ENCODE measurements at places on chromosomes 5 and 9.
A peak's percentile ranks its signal among the peaks of the same experiment; 100 is the strongest.

DNA sequence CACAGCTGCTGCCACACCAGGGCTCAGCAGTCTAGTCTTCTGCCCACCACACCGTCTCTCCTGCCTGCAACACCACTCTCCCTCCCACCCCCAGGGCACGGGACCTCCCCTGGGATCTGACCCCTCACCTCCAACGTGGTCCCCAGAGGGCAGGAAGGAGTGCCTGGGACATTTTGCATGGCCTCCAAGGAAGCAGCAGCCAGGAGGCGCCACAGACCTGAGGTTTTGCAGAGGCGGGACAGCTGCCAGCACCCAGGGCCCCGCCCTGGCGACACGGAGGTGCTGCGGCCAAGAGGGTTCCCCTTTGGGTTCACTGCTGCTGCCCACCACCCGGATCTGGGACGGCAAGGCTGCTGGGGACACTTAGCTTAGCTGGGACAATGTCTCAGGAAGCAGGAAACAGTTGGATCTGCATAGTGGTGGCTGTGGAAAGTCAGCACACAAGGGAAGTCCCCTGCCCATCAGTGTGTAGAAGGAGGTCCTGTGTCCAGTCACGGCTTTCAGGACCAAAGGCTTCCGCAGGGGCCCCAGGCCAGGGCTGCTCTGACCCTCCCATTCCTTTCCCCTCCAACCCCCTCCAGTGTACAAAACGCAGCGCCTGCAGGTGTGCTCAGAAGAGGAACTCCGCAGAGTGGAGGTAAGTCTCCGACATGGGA, 13.8 kb downstream of the PROP1 start:
- no peaks in the 10 kb centered on the region for H3K27me3 ChIP-seq
- no peaks in the 10 kb centered on the region for H3K4me1 ChIP-seq
- DNase-seq = no peak

GRCh38 chr5:145562931-145563330, 272.2 kb downstream of the PRELID2 start:
- DNase-seq = no peak
- no peaks in the 10 kb centered on the region for H3K4me1 ChIP-seq
- no peaks in the 10 kb centered on the region for H3K27me3 ChIP-seq

DNA sequence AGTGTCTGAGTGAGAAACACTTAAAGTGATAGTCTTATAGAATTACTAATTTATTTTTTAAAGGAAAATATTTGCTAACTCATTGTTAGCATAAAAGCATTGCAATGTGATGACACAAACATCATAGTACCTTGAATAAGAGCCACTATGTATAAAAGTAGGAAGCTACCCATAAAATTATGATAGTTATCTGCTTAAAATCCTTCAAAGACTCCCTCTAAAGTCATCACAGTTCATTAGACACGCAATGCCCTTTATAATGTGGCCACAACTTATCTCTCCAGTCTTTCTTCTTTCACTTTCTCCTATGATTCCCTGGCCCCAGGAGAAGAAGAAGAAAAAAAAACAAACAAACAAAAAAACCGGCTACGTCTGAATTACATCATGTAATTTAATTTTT, 1144.0 kb upstream of the NUDT12 start:
- no peak for DNase-seq
- H3K36me3 ChIP-seq = no peaks in the 10 kb centered on the region
- H3K4me1 ChIP-seq = no peaks in the 10 kb centered on the region
- H3K27ac ChIP-seq = no peak overlapping the region
- H3K4me3 ChIP-seq = no peak overlapping the region

GRCh38 chr9:11893331-11893730, 799.9 kb upstream of the TYRP1 start:
- H3K4me3 ChIP-seq = no peak overlapping the region
- DNase-seq = peak; percentile 8
- H3K27me3 ChIP-seq = no peaks in the 10 kb centered on the region

DNA sequence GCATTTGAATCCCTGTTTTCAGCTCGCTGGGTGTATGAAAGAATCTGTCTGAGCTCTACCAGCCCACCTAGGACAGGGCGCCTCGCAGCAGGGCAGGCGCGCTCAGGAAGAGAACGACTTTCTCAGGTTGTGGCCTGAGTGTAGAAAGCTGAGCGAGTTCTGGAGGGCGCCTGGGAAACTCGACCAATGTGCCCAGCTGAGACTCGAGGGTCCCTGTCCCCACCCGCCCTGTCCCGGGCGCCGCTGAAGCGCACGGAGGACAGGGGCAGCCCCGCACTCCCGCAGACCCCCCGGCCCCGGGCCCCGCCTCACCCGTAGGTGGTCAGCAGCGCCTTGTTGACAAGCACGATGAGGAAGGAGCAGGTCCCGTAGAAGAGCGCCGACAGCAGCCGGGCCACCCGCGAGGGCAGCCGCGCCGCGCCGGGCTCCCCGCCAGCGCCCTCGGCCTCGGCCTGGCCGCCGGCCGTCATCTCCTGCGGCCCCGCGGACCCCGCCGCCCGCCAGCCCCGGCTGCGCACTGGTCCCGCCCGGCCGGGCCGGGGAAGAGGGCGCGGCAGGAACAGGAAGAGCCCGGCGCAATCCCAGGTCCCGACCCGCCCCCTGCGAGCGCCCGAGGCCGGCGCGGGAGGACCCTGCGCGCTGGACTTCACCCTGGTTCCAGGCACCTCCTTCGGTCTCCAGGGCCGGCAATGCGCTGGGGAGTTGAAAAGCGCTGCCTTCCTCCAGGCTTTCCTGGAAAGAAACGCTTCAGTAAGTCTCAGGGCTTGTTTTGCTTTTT, at the start of gene SLC35D2:
Gene SLC35D2 (minus strand): TSS at position 547 of the 778 bp plus-strand sequence. CDS start 77 bp downstream, at position 470.
- H3K36me3 ChIP-seq = no peaks in the 10 kb centered on the region
- peak within 1 kb of the TSS; percentile 96 for H3K27ac ChIP-seq
- H3K27me3 ChIP-seq = no peaks in the 10 kb centered on the region
- peak within 1 kb of the TSS; percentile 66 for H3K4me3 ChIP-seq
- DNase-seq = peak; percentile 91

DNA sequence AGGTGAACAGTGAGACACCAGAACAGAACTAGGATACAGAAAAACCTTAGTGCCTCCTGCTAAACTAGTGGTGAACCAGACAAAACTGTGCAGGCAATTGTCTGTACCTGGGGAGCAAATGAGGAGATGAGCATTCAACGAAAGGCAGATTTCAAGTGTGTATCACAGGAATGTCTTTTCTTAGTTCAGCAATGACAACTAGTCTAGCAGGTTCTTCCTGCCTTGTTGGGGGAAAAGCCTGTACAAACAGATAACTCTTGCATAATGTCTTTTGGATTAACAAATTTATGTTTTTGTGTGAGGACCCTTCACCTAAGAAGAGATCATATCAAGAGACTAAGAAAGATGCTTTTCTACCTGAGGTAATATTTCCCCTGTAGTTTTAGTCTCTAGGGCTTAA, 21.8 kb upstream of the DENND4C start:
- H3K36me3 ChIP-seq = no peaks in the 10 kb centered on the region
- H3K27ac ChIP-seq = peak overlapping the region; percentile 31
- peak; percentile 22 for DNase-seq
- H3K4me3 ChIP-seq = no peak overlapping the region
- no peaks in the 10 kb centered on the region for H3K27me3 ChIP-seq

DNA sequence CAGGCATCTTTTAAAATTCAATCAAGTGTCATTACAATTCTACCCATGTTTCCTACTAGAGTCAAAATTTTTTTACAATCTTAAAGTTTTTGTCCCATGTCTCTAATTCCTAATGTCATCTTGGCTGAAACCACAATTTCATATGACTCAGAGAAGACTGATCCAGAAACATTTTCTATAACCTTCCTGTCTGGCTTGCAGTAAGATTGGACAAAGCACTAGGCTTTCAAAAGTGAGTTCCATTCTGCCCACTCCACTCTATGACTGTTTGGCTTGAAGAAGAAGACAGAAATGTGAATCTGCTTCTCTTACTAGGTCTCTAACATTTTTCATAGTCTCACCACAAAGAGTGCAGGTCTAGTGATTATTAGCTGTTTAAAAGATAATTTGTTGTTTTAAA, 88.8 kb downstream of the NR3C1 start:
- no peak overlapping the region for H3K27ac ChIP-seq
- H3K36me3 ChIP-seq = no peaks in the 10 kb centered on the region
- DNase-seq = no peak
- no peak overlapping the region for H3K4me3 ChIP-seq
- no peaks in the 10 kb centered on the region for H3K27me3 ChIP-seq

GRCh38 chr5:129118405-129118804, 23.9 kb downstream of the ISOC1 start:
- no peak for DNase-seq
- no peak overlapping the region for H3K4me3 ChIP-seq
- H3K4me1 ChIP-seq = no peaks in the 10 kb centered on the region
- H3K27me3 ChIP-seq = no peaks in the 10 kb centered on the region
- H3K36me3 ChIP-seq = no peaks in the 10 kb centered on the region

Data from hepatocyte (in vitro differentiated cells).